ENCODE measurements at places on chromosomes 4 and X.

DNA sequence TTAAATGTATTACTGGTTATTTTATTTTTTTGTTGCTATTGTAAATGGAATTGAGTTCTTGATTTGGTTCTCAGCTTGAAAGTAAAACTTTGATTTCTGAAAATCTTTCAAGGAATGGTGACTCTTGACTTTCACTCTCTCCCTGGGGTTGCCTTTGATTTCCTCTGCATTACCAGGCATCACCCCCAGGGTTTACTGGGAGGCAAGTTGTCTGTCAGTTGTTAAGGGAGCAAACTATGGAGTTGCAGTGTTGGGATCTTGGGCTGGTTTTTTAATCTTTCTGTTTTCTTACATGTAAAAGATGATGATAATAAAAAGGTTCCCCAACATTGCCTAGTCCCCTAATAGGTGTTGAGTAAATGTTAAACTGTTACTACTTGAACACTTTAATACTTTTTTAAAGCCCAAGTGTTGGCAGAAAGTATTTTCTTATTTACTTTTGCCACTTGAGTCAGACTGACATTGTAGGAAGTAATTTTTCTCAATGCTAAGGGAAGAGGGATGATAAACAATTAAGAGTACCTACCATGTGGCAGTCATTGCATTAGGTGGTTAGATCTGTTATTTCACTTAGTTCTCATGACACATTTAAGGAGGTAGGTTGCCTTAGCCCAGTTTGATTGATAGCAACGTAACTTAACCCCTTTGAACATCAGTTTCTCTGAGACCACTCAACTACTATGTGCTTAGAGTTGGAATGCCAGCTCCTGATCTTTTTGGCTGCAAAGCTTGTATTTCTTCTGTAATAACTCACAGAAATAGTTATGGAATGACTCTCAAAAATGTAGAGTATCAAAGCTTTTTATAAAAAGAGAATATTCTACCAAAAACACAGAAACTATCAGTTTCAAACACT lies 67.1 kb downstream of the DCLK2 start:
- no peak for DNase-seq

- no peak for DNase-seq
These were observed 40.3 kb downstream of the ATP11C start for GRCh38 chrX:139892512-139892911.

GRCh38 chrX:25596921-25597320 lies 541.2 kb upstream of the MAGEB18 start:
- no peak for DNase-seq

GRCh38 chr4:2419814-2420213 lies 1.1 kb downstream of the CFAP99 start:
- DNase-seq, result no peak

DNA sequence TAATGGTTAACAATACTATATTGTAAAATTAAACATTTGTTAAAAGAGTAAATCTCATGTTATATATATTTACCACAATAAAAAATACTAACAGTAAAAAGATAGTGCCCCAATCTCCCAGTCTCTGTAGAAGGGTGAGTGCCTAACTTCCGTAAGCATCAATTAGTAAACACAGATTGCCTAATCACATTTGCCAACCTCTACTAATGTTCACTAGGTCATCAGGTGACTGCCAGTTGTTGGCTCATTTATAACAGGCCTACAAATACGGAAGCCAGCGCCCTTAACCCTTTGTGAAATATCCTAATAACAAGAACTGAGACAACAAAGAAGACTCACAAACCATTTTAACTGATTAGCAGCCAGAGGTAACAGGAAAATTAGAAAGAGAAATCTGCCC lies 345.1 kb downstream of the INPP4B start:
- DNase-seq, result no peak

- DNase-seq, result no peak
These were observed 39.6 kb upstream of the DIPK2B start for GRCh38 chrX:45240301-45240700.

DNA sequence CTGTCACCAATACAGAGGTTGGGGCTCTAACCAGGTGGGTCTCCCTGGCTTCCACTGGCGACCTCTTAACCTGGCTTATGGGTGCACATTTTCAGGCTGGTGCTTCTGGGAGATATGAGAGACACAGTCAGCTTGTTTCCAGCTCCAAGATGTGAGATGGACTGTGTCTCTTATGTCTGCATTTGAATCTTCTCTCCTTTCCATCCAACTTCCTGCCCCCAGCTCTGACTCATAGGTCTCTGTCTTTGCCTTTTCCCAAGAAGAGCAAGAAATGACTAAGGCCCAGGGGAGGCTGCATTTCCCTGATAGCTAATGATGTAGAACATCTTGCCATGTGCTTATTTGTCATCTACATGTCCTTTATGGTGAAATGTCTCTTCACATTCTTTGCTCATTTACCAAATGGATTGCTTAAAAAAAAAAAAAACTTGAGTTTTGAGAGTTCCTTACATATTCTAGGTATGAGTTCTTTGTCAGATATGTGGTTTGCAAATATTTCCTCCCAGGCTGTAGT lies 3.2 kb upstream of the UXT start:
- DNase-seq, result no peak

GRCh38 chrX:109843963-109844751 lies 111.1 kb upstream of the ACSL4 start:
- no peak for DNase-seq
